ENCODE measurements at places on chromosomes 1 and 21. TPM values are rescaled to one million over a fixed set of nuclear protein-coding genes. Genes with fewer than 3 reads are reported as not detected.

DNA sequence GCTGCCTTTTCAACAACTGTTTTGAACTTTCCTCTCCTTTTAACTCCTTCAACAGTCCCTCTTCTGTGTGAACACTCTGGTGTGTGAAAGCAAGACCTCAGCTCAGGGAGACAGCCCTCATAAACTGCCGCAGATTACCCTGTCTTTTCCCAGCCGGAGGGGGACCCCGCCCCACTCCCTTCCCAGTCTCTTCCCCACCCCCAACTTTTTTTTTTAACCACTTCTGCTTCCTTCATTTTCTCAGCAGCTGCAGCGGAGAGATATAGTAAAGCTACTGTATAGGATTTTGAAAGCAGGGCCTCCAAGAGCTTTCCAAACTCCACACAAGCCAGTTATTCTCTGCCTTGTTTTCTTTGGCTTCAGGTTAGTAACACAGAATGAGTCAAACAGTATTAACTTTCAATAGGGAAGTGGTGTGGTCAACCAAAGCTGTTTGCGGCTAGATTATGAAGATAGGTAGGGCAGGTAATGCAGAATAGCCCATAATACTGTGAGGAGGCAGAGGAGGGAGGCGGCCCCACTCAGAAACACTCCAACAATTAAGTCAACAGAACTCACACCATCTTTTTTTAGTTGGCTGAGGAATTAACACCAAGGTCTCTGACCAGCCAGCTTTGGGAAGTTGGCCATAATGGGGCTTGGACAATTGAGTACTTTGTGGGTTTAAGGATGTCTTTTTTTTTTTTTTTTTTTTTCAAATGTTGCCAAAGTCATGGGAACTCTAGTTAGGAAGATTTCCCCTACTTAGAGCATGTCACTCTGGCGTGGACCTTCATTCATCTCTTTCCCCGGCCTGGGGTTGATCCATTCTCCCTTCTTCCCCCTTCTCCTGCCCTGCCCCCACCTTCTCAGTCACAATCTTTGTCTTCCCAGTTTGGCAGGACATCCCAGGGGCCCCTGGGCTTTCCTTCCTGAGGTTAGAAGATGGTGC, 177.0 kb downstream of the CLIC6 start:
- H3K4me3 ChIP-seq: peak overlapping the region; percentile 13
- peaks cover 30% of the 10 kb centered on the region for H3K4me1 ChIP-seq
- peak; percentile 80 for DNase-seq
- peaks cover 9% of the 10 kb centered on the region for H3K27me3 ChIP-seq
- H3K27ac ChIP-seq: no peak overlapping the region
- H3K36me3 ChIP-seq: peaks cover 3% of the 10 kb centered on the region

- no peak overlapping the region for H3K27ac ChIP-seq
- peaks cover 71% of the 10 kb centered on the region for H3K4me1 ChIP-seq
- H3K4me3 ChIP-seq: no peak overlapping the region
- DNase-seq: no peak
- H3K27me3 ChIP-seq: no peaks in the 10 kb centered on the region
Measured at GRCh38 chr1:165856021-165856420, 28.6 kb downstream of the UCK2 start.

DNA sequence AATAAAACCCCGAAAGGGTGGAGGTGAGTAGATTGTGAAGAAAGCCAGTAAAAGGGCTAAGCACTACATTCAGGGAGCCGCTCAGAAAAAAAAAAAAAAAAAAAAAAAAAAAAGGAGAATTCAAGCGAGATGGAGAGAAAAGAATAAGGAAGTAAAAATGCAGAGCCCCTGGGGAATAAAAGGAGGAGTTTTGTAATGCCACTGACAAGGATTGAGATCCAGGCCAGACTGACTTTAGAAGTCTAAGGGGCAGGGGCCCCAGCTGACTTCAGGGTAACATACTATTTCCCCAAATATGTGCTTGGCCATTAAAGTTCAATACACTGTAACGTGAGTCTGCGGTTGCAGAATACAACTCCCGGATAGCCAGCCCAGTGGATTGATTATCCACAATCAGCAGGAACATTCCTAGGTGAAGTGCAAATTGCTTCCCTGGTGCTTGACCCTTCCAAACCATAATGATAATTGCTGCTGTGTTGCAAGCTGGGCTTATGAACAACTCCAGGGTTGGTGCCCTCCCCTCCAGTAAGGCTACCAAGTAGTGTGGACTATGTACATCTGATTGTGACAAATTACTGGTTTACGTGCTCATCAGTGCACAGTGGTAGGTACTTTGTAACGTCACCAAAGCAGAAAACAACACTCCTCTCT, 30.7 kb upstream of the RRP15 start:
- no peak overlapping the region for H3K4me3 ChIP-seq
- H3K36me3 ChIP-seq: no peaks in the 10 kb centered on the region
- H3K27me3 ChIP-seq: peaks cover 2% of the 10 kb centered on the region
- no peak overlapping the region for H3K27ac ChIP-seq
- DNase-seq: no peak

TSPAN2 gene
- 0.84 TPM for total RNA-seq
